ENCODE measurements at places on chromosomes 6 and 20. TPM values are rescaled to one million over a fixed set of nuclear protein-coding genes. Genes with fewer than 3 reads are reported as not detected.

The TCF15 gene
- not detected for total RNA-seq

The SYCP2 gene
- total RNA-seq: 15.3 TPM

The SLC22A16 gene
- not detected for total RNA-seq

The ZFP57 gene
- total RNA-seq: not detected

The IMPG1 gene
- not detected for total RNA-seq

The RAD21L1 gene
- total RNA-seq: not detected

The RAET1E gene
- not detected for total RNA-seq

The TSPO2 gene
- total RNA-seq: not detected

The SRPK1 gene
- 30.4 TPM for total RNA-seq

The DNAH8 gene
- not detected for total RNA-seq

The APCDD1L gene
- total RNA-seq: 1.3 TPM

The HLA-DOB gene
- total RNA-seq: not detected

The HLA-DMB gene
- 14.3 TPM for total RNA-seq

The MYCT1 gene
- total RNA-seq: 3.9 TPM

The OLIG3 gene
- total RNA-seq: not detected

The PCK1 gene
- 33.3 TPM for total RNA-seq

The COL12A1 gene
- total RNA-seq: 34.0 TPM

DNA sequence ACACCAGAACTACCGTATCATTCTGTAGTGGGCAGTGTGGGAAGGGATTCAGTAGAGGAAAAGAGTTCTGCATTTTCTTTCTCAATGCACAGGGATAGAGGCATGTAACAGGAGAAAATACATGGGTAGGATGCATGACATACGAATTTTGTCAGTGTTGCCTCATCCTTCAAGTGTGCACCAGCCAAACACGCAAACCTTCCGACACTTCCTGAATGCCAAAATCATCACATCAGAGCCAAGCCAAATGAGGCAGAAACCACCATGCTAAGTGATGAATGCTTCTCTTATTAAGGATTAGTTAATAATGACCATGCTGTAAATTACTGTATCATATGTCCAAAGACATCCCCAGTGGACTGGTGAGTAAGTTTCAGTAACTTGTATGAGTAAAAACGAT is 27.3 kb downstream of the RAMACL start:
- no peak overlapping the region for H3K27ac ChIP-seq
- no peaks in the 10 kb centered on the region for H3K27me3 ChIP-seq
- DNase-seq: no peak
- H3K4me3 ChIP-seq: no peak overlapping the region

DNA sequence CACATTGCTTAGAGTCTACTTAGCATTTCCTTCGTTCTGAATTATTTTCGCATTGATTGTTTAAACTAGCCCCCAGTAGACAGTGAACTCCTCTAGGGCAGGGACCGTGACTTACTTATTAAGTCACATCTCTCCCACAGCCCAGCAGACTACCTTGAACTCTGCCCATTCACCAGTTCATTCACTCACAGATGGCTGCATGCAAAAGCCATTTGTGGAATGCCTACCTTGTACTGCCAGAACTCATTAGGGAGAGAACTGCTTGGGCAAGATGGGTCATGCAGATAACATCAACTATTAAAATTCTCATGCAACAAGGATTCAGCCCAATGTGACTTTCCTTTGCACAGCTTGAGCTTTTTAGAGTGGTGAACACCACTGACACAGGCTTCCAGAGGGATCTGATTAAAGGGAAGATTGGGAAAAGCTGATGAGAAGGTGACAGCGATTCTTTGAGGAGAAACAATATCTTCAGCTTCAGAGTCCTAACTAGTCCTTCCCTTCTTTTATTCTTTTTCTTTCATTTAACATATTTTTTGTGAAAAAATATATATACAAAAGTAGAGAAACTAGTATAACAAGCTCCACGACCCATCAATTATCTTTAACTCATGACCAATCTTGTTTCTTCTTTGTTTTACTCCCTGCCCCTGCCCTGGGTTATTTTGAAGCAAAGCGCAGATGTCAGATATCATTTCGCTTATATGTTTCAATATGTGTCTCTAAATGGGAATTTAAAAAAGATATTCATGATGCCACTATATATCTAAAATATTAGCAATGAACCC is 273.9 kb downstream of the CDC5L start:
- H3K4me3 ChIP-seq: no peak overlapping the region
- no peaks in the 10 kb centered on the region for H3K27me3 ChIP-seq
- H3K36me3 ChIP-seq: no peaks in the 10 kb centered on the region
- H3K27ac ChIP-seq: no peak overlapping the region
- DNase-seq: no peak

- no peaks in the 10 kb centered on the region for H3K27me3 ChIP-seq
- no peaks in the 10 kb centered on the region for H3K4me1 ChIP-seq
- H3K36me3 ChIP-seq: no peaks in the 10 kb centered on the region
- H3K4me3 ChIP-seq: no peak overlapping the region
- DNase-seq: no peak
These were observed 29.7 kb upstream of the TMX4 start for GRCh38 chr20:8049310-8049709.

DNA sequence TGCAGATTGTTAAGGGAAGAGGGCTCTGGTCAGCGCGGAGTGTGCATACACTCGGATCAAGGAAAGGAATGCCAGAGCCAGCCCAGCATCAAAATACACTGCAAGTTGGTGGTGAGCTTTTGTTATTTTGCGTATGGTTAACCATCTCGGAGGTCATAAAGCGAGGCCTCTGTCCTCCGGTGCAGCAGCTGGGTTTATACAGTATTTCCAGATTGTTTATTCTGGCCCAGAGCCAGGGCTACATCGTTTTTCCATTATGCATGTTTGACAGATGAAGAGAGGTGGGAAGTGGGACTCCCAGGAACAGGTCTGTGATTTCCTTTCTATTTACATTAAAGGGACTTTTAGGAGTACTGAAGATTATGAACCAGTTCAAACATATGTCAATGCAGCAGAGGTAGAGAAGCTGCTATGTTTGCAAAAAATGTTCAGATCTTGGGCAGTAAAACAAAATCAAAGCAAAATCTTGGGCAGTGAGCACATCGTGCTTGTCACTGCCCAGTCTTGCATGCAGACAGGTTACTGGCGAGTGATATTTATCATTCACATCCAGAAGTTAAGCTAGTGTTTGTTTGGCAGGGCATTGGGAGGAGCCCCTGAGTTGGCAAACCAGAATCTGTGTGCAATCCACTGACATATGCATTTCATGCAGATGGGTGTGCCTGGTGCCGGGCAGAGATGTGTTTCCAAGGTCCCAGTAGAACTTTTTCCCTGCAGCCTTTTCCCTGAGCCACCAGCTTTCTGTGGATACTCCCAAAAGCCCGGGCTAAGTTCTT is 256.3 kb upstream of the TAB2 start:
- no peak overlapping the region for H3K4me3 ChIP-seq
- DNase-seq: peak; percentile 73
- no peaks in the 10 kb centered on the region for H3K36me3 ChIP-seq
- H3K4me1 ChIP-seq: peaks cover 64% of the 10 kb centered on the region
- no peaks in the 10 kb centered on the region for H3K27me3 ChIP-seq

DNA sequence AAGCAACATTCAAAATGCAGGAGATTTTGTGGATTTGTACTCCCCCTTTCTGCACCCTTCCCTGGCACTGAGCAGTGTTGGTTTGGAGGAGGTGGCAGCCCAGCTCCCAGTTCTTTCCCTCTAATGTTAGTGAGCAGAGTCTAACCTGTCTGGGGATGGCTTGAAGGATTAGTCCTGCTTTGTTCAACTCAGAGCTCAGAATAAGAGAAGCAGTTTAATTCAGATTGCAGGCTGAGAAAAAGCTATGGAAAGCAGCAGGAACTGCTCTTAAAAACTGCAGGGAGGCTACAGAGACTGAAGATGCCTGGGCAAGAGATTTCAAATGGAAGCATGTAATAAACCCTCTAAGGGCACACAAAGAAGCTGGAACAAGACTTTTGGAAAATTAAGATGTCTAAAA is 223.4 kb upstream of the GGTLC1 start:
- H3K27ac ChIP-seq: no peak overlapping the region
- H3K4me1 ChIP-seq: no peaks in the 10 kb centered on the region
- no peaks in the 10 kb centered on the region for H3K36me3 ChIP-seq
- no peak overlapping the region for H3K4me3 ChIP-seq

GRCh38 chr6:125611573-125612344 is 137.7 kb upstream of the HEY2 start:
- no peak overlapping the region for H3K27ac ChIP-seq
- no peaks in the 10 kb centered on the region for H3K36me3 ChIP-seq
- peaks cover 11% of the 10 kb centered on the region for H3K4me1 ChIP-seq
- no peak overlapping the region for H3K4me3 ChIP-seq
- peak; percentile 40 for DNase-seq

- DNase-seq: peak; percentile 48
- peak overlapping the region; percentile 73 for H3K27ac ChIP-seq
- no peaks in the 10 kb centered on the region for H3K36me3 ChIP-seq
- no peak overlapping the region for H3K4me3 ChIP-seq
- no peaks in the 10 kb centered on the region for H3K27me3 ChIP-seq
These were observed 68.0 kb downstream of the BMP7 start for GRCh38 chr20:57198132-57199072.

GRCh38 chr6:3305216-3305565 is 46.4 kb downstream of the PSMG4 start:
- H3K4me3 ChIP-seq: no peak overlapping the region
- DNase-seq: no peak
- H3K4me1 ChIP-seq: peaks cover 15% of the 10 kb centered on the region
- H3K36me3 ChIP-seq: no peaks in the 10 kb centered on the region

- peaks cover 3% of the 10 kb centered on the region for H3K4me1 ChIP-seq
- no peak overlapping the region for H3K4me3 ChIP-seq
- no peak for DNase-seq
These were observed 16.8 kb downstream of the MYLK4 start for GRCh38 chr6:2733736-2734480.

DNA sequence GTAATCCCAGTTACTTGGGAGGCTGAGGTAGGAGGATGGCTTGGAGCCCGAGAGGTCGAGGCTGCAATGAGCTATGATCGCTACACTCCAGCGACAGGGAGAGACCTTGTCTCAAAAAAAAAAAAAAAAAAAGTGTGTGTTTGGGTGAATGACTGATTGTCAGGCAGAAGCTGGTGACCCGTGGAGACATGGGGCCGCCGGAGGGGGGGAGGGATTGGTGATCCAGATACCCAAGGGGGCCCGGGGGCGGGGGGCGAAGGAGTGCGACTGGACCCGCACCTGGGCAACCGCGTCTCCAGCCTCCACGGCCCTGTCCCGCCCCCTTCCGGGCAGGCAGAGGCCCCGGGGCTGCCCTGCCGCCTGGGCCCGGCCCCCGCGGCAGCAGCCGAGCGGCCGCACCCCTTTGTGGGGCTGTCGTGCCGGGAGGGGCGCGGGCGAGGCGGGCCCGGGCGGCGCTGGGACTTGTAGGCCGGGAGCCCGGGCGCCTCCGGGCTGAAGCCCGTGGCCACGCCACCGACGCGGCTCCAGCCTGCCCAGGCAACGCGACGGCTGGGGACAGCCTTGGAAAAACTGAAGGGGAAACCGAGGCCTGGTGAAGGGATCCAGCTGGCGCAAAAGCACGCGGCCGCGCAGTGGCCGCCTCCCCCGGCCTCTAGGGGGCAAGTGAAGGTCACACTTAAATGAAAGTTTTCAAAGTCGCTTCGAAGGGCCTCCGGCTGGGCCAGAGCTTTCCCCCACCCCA is 2.1 kb upstream of the RBM38 start:
- no peak overlapping the region for H3K4me3 ChIP-seq
- H3K27me3 ChIP-seq: no peaks in the 10 kb centered on the region
- peaks cover 33% of the 10 kb centered on the region for H3K4me1 ChIP-seq
- peak overlapping the region; percentile 33 for H3K27ac ChIP-seq

DNA sequence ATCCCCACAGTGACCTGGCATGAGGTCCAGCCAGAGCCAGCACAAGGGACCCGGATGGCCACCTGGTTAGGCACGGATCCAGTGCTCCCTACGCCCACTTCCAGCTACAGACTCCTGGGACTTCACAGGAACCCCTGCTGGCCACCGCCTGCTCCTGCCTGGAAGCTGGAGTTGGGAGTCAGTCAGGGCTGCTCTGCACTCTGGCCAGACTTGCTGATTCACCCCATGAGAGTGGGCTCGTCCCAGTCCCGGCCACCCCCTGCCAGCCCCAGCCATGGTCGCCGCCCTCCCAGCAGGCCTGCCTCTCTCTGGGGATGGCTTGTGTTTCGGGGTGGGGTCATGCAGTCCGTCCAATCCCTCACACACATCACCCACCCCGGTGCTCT is 125.8 kb downstream of the DLL1 start:
- no peak for DNase-seq
- H3K4me1 ChIP-seq: no peaks in the 10 kb centered on the region
- no peak overlapping the region for H3K4me3 ChIP-seq
- no peaks in the 10 kb centered on the region for H3K27me3 ChIP-seq
- H3K27ac ChIP-seq: no peak overlapping the region

GRCh38 chr6:6494677-6495076 is 93.8 kb upstream of the LY86 start:
- H3K4me3 ChIP-seq: no peak overlapping the region
- no peaks in the 10 kb centered on the region for H3K4me1 ChIP-seq
- H3K27me3 ChIP-seq: no peaks in the 10 kb centered on the region
- no peak overlapping the region for H3K27ac ChIP-seq
- peak; percentile 15 for DNase-seq

GRCh38 chr6:2433266-2433665 is 187.9 kb upstream of the GMDS start:
- H3K4me3 ChIP-seq: no peak overlapping the region
- H3K27ac ChIP-seq: no peak overlapping the region
- no peaks in the 10 kb centered on the region for H3K27me3 ChIP-seq
- no peak for DNase-seq
- no peaks in the 10 kb centered on the region for H3K36me3 ChIP-seq
- no peaks in the 10 kb centered on the region for H3K4me1 ChIP-seq

DNA sequence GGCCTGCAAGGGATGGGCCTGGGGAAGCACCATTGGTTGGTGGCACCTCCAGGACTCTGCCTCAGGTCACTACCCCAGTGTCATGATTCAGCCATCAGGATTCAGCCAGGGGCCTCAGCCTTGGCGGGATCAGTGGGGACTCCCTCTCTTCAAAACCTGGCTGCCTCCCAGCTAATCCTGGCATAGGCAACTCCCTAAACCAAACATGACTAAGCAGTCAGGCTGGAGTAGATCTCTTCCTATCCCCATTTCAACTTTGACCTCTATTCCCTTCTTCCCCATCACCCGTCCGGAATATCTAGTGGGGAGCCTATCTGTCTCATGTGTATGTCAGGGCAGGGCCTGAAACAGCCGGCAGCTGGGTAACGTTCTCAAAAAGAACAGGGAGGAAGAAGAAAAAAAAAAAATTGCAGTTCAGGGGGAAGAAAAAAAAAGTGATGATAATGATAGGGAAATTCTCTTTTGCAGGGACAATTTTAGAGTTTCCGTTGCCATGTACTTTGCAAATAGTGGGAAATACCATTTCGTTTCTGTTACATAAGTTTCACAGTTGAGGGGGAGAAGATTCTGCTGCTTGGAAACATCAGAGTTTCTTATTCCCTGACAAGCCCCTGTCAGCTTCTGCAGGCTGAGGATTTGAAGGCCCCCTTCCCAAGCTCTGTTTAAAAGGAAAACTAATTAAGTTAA is 4.1 kb upstream of the PREX1 start:
- no peaks in the 10 kb centered on the region for H3K36me3 ChIP-seq
- peaks cover 6% of the 10 kb centered on the region for H3K27me3 ChIP-seq
- peaks cover 8% of the 10 kb centered on the region for H3K4me1 ChIP-seq
- no peak overlapping the region for H3K27ac ChIP-seq

GRCh38 chr6:2875359-2876191 is 27.5 kb downstream of the SERPINB9 start:
- H3K36me3 ChIP-seq: no peaks in the 10 kb centered on the region
- peak overlapping the region; percentile 13 for H3K4me3 ChIP-seq
- H3K27me3 ChIP-seq: no peaks in the 10 kb centered on the region
- H3K4me1 ChIP-seq: peaks cover 22% of the 10 kb centered on the region

Measured in body of pancreas (tissue), 4 donors.